ENCODE measurements at places on chromosomes 3 and 15. TPM values are rescaled to one million over a fixed set of nuclear protein-coding genes. Genes with fewer than 3 reads are reported as not detected.

GRCh38 chr3:64408770-64409169, 183.5 kb upstream of the PRICKLE2 start:
- H3K36me3 ChIP-seq = no peaks in the 10 kb centered on the region
- no peaks in the 10 kb centered on the region for H3K4me1 ChIP-seq
- no peak overlapping the region for H3K27ac ChIP-seq
- no peaks in the 10 kb centered on the region for H3K27me3 ChIP-seq

DNA sequence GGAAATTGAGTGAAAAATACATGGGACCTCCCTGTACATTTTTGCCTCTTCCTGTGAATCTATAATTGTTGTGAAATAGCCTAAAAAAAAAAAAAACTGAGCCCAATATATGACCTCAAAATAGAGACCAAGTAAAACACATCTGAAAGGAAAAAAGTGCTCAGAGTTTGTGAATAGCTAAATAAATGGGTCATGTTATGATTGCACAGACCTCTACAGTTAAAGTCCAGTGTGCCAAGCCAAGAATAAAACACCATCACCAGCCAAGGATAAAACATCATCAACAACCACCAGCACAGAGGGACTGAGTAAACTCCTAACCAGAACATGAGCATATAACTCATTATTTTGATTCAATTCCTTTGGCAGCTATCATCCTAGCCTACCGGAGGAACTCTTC, 115.6 kb upstream of the AGTR1 start:
- no peaks in the 10 kb centered on the region for H3K27me3 ChIP-seq
- no peak overlapping the region for H3K27ac ChIP-seq
- no peak for DNase-seq
- no peaks in the 10 kb centered on the region for H3K36me3 ChIP-seq
- no peak overlapping the region for H3K4me3 ChIP-seq
- H3K4me1 ChIP-seq = no peaks in the 10 kb centered on the region

DNA sequence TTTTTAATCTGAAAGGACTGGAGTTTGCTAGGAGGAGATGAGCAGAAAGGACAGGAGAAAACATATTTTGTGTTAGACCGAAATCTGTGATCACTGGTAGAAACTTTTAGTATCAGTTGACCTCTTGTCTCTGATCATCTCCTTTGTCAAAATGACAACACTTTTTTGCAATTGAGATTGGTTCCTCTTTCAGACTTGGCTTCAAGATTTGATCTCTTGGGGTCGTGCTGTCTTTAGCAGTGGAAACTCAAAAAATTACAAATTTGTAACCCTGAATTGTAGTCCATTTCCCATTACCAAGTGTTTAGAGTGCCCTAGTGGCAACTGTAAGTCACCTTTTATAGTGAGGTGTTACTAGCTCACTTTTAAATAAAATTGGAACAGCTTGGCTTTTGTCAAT, 107.4 kb downstream of the KLHL25 start:
- no peak overlapping the region for H3K4me3 ChIP-seq
- peaks cover 33% of the 10 kb centered on the region for H3K4me1 ChIP-seq
- peaks cover 27% of the 10 kb centered on the region for H3K36me3 ChIP-seq
- DNase-seq = no peak
- peak overlapping the region; percentile 8 for H3K27ac ChIP-seq

PPARG gene
- polyA plus RNA-seq = not detected

GRCh38 chr3:15272426-15273196, 59.8 kb downstream of the SH3BP5 start:
- no peak overlapping the region for H3K27ac ChIP-seq
- H3K4me1 ChIP-seq = peaks cover 5% of the 10 kb centered on the region
- no peaks in the 10 kb centered on the region for H3K27me3 ChIP-seq
- H3K36me3 ChIP-seq = no peaks in the 10 kb centered on the region
- H3K4me3 ChIP-seq = no peak overlapping the region

GRCh38 chr3:172518929-172519640, 4.1 kb downstream of the TNFSF10 start:
- H3K4me1 ChIP-seq = no peaks in the 10 kb centered on the region
- DNase-seq = no peak
- no peaks in the 10 kb centered on the region for H3K27me3 ChIP-seq
- H3K36me3 ChIP-seq = no peaks in the 10 kb centered on the region
- H3K27ac ChIP-seq = no peak overlapping the region

DNA sequence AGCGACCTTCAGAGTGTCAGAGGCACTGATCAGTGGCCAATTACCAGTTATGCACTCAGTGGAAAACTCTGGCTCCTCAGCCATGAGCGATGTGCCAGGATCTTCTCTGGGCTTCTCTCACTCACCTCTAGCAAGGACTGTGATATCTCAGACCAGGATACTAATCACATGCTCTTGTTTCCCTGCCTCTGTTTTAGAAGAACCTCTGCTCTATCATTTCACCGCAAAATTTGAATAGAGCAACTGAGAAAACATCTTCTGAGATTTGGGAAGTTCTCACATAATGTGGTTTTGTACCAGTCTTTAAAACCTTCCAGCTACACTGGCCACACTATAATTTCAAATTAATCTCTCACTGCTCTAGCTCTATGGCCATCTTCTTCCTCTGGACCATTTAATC, 325.8 kb upstream of the FRG2C start:
- DNase-seq = no peak
- no peaks in the 10 kb centered on the region for H3K36me3 ChIP-seq
- no peaks in the 10 kb centered on the region for H3K27me3 ChIP-seq
- no peaks in the 10 kb centered on the region for H3K4me1 ChIP-seq

- DNase-seq = no peak
- H3K27me3 ChIP-seq = no peaks in the 10 kb centered on the region
- no peaks in the 10 kb centered on the region for H3K36me3 ChIP-seq
- no peak overlapping the region for H3K4me3 ChIP-seq
- no peak overlapping the region for H3K27ac ChIP-seq
These were observed 8.9 kb upstream of the CTDSPL start for GRCh38 chr3:37852771-37853170.

All from cardiac muscle cell (in vitro differentiated cells and primary cell).